Activated T-cell treated with anti-CD3 and anti-CD28 coated beads for 24 hours (primary cell): ENCODE measurements at places on chromosomes 3 and 15.

DNA sequence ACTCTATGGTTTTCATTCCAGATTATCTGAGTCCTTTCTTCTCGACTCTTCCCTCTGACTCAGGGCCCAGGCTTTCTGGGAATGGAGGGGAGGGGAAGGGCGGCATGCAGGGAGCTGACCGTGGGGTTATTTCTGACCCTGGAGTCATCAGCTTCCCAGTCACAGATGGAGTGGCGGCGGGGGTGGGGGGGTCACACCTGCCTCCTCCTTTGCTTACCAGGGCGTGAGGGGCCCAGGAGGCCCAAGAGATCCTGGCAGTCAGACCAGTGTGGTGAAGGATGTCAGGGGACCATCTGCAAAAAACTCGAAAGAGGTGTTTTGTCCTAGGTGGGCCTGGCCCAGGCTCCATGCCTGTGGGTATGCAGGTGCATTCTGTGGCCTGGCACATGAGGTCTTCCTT lies 996 bp upstream of the XIRP1 start:
- DNase-seq = no peak

DNA sequence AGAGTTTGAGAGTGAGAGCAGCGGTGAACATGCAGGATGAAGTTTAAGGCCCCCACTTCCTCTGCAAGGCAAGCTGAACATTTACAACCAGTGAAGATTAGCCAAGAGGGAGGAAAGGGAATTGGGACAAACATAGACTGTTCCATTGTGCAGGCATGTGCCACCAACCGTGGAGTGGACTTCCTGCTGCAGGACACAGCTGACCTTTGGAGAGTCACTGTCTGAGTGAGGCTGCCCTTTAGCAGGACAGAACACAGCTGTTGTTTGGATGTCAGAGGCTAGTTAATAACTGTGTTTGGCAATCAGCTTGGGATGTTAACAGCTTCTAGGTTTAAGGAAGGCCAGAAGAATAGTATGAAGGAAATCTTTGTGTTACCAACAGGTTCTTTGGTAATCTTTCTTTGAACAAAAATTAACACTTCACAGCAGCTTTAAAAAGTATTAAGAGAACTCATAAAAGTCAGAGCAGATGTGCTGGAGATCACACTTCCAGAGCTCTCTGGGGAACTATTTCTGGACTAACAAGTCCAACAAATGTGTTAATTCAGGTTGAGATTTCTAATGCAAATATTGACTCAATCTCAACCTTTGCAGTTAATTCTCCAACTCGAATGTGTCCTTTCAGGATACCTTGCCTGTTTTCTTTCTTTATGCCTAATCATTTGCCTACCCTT lies 31.4 kb downstream of the CTDSPL start:
- DNase-seq = no peak

- no peak for DNase-seq
Measured at GRCh38 chr3:58629629-58630028, 36.9 kb downstream of the FAM3D start.

- DNase-seq = no peak
Measured at GRCh38 chr15:70410371-70410985, 312.8 kb upstream of the TLE3 start.

DNA sequence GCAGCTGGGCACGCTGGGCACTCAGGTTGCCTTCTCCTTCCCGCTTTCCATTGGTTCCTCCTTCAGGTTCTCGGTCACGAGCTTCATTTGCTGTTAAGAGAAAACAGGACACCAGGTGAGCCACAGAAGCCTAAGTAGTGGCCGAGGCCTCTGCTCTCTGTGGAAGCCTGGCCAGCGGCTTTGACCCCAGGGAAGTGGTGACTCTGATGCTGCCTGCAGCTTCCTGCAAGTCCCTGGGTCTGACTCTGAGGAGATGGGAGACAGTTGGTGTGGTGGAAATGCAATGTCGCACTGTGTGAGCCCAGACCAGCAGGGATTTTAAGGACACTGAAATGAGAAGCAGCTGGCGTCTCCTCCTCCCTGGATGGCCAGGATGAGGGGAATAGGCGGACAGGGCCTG lies 80.5 kb downstream of the SNRK start:
- DNase-seq = no peak

- no peak for DNase-seq
Measured at GRCh38 chr3:101701696-101702634, 15.4 kb upstream of the RPL24 start.

DNA sequence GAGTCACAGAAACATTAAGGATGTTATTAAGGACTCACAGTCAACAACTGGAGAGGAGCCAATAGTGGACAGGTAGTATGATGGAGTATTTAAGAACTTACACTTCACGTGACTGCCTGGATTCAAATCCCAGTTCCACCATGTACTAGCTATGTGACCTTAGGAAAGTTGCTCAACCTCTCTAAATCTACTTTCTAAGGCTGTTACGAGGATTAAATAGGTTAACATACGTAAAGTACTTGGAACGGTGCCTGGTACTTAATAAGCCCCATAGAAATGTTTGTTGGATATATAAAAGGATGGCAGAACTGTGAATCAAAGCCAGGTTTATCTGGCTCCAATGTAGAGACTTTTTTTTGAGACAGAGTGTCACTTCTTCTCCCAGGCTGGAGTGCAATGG lies 24.4 kb downstream of the THRB start:
- DNase-seq = no peak
